Epithelial cell of proximal tubule (primary cell): ENCODE measurements at places on chromosomes 3 and 15. TPM values are rescaled to one million over a fixed set of nuclear protein-coding genes. Genes with fewer than 3 reads are reported as not detected.

DNA sequence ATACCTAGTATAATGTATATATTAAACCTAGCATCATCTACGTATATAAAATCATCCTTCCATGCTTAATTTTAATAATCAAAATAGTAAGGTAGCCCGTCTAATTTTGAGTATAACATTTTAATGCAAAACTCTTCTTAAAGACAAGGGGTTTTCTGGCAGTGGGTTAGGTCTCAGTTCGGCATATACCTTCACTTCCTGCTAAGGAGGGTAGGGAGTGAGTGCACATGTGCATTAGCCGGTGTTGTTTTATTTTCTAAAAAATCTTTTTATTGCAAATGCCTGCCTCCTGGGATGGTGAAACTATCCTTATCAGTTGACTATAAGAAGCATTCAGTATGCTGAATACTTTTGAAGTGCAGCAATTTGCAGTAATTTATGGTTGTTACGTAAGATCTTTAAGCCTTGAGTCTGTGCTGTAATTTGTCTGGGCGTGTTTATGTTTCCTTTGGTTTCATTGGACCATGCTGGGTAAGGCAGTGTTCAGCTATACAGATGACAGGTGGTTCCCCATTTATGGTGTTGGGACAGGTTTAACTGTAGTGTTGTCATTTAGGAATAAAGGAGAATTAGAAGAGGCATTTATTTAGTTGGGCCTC lies 11.7 kb downstream of the ARHGEF26 start:
- no peak for DNase-seq

TGM5 gene
- 0.06 TPM in 1 of 2 replicates, not detected in the other for total RNA-seq

- DNase-seq: no peak
Measured at GRCh38 chr15:70474471-70475406, 288.6 kb downstream of the UACA start.

RHOV gene
- total RNA-seq: 1.7 and 3.1 TPM in 2 replicates

DNA sequence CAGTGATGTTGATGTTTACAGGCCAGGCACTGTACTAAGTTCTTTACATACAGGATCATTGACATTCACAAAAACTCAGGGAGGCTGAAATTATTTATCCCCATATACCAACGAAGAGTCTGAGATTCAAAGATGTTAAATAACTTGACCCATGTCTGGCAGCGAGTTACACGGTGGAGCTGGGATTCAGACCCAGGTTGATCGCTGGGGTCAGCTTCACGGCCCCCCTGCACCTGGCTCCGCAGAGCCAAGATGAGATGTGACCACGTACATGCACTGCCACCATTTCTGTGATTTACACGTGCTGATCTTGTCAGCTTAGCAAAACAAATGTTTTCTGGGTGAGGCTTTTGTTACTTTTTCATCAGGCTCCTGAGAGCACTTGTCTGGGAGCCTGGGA lies 109.8 kb downstream of the EEFSEC start:
- DNase-seq: no peak

GRCh38 chr3:131082871-131083863 lies 56.5 kb downstream of the NEK11 start:
- no peak for DNase-seq

DNA sequence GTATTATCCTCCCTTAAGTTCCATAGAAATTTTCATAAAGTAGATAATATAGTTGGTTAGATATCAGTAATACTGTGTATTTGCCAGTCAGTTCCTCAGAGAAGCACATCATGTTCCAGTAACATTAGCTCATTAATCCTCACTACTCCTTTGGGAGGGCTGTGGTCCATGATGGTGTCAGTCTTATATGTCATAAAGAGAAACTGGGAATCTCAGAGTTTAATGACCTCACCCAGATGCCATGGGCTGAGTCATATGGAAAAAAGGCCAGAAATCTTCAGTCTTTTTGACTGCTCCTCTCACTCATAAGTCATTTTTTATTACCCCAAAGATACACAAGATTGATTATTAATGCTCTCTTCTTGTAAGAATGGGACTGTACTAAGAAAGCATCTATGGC lies 188.6 kb downstream of the CHL1 start:
- no peak for DNase-seq

DNA sequence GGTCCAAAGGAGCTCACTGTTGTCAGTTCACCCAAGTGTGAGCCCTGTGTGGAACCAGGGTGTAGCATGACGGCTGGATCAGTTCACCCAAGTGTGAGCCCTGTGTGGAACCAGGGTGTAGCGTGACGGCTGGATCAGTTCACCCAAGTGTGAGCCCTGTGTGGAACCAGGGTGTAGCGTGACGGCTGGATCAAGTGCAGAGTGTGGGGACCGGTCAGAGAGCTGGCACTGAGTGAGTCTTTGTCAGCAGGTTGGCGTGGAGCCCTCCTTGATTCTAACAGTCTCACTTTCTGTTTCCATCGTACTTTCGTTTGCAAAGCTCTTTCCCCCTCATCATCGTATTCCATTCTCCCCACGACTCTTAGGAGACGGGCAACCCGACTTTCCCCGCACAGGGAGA lies 57.9 kb upstream of the DLG1 start:
- DNase-seq: no peak

DNA sequence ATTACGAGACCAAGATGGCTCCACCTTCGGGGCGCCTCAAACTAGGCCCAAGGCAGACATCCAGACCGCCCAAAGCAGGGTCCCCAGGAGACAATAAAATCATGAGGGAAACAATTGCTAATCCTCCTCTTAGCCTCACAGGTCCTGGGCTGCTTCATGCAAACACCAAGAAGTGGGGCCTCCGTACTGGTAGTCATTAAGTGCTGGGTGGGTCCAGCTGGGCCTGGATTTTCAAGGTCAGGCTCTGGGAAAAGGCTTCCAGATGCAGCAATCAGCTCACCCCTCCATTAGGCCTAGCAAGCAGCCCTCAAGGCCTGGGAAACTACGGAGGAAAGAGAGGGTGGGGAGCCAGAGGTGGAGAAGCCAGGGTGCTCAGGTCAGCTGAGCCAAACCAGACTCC lies 634 bp downstream of the FBXL22 start:
- DNase-seq: no peak

SLC28A1 gene
- total RNA-seq: not detected in 2 replicates

GRCh38 chr3:139320551-139321309 lies 23.1 kb upstream of the MRPS22 start:
- DNase-seq: no peak

- no peak for DNase-seq
Measured at GRCh38 chr3:156619376-156619775, 55.0 kb upstream of the TIPARP start.

SCAMP5 gene
- total RNA-seq: 4.7 and 19.5 TPM in 2 replicates

DNA sequence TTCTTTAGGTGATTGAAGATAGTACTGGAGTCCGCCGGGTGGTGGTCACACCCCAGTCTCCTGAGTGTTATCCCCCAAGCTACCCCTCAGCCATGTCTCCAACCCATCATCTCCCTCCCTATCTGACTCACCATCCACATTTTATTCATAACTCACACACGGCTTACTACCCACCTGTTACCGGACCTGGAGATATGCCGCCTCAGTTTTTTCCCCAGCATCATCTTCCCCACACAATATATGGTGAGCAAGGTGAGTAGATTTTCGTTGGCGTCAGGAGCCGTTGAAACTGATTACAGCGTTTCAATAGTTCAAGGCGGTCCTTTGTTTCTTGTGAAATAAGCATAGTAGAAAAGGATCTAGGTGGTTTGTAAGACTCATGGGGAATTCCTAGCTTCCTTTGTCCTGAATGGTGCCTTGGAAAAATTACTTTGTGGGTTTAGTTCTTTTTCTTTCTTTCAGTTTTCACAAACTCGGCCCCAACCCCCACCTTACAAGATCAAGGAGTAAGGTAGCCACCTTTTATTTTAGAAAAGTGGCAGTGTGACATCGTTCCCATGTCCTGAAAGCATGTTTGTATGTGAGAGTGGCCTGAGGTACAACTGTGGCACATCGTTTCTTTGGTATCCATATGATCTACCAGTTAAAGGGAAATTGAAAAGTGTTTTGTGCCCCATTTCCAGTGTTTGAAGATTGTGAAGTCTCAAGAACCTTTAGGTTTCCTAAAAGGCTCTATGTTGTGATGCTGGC lies 200.6 kb downstream of the GHSR start:
- DNase-seq: no peak

LINGO1 gene
- 0.14 TPM in 1 of 2 replicates, not detected in the other for total RNA-seq

PLAAT1 gene
- 2.1 and 4.8 TPM in 2 replicates for total RNA-seq

TRIM42 gene
- not detected in 2 replicates for total RNA-seq

ACTRT3 gene
- total RNA-seq: 2.6 and 3.8 TPM in 2 replicates

C3orf20 gene
- total RNA-seq: not detected in 2 replicates

- DNase-seq: no peak
Measured at GRCh38 chr15:74541494-74542165, 610 bp downstream of the ARID3B start.

DNA sequence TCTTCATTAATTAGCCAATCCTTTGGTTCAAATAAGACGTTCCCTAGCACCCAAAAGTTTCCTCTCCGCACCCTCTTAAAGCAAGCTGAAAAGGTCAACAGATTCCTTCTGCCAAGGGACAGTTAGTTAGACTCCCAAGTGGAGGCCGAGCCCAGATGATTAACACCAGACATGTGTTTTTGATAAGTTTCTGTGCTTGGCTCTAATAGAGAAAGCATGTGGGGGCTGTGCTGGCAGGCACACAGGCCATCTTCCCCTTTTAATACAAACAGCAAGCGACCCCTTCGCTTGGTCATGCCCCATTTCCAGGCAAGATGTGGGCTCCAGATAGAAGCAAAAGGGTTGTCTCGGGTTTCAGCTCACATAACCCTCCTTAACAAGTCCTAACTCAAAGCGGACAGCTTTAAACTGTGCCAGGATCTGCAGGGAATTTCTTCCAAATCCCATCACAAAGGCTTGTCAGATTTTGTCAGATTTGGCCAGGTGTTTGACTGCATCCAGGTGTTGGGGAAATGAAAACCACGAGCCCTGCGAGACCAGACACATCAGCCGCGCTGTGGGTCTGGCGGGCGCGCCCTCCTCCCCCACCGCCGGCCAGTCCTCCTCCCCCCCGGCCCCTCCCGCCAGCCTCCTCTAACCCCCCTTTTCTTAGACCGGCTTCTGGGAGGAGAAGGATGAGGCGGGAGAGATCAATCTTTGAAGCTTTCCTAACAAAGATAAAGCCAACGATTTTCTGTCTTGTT lies 3.3 kb downstream of the HES1 start:
- no peak for DNase-seq

TPRG1 gene
- total RNA-seq: not detected in 2 replicates

DNA sequence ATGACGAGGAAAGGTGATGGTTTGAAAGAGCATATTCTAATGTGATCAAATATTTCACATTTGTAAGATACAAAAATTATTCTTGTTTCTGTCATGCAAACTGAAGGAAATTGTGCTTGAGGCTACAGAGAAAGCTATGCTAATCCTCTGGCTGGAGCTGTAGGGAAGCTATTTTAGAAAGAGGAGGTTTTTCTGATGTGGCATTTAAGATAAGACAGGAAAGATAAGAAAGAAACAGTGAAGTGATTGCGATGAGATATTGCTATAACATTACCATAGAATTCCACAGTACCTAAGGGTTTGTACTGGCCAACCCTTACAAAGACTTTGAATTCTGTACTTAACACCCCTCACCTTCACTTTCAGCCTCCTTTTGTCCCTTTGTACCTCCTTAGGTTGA lies 205.2 kb upstream of the LMCD1 start:
- no peak for DNase-seq

DNA sequence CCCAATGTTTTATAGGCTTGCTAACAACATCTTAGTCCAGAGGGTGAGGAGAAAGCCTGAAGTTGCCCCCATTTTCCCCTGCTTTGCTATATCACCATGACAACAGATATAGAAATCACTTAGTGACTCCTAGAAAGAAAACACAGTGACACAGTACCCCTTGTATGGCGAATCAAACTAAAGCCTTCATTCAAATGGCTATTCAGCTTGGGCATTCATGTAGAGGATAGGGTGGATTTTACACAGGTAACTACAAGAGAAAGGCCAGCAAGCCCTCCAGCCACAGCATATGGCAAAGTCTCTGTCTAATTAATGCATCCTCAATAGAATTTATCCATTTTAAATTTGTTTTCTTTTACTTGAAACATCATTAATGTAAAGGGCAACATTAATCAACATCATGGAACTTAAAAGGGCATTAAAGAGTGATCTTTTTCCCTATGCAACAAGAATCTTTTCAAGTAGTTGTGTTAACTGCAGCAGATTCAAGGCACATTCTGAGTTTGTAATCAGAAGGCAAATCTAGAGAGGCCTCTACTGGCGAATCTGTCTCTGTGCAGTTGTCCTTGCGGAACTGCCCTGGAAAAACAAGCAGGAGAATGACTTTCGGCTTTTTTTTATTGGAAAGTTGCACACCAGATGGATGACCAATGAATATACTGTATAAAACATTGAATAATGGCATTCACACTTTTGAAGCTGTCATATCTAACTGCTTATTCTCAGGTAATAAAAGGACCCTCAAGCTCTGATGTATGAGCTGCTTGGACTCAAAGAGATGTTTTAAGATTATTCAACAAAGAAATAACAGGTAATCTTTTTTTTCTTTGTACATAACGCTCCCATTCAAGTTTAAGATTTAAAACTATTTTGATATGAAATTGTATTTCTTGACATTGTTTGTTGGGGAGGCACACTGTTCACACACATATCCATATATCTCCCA lies 621.7 kb upstream of the AGTR1 start:
- peak; percentile 31 for DNase-seq

DNA sequence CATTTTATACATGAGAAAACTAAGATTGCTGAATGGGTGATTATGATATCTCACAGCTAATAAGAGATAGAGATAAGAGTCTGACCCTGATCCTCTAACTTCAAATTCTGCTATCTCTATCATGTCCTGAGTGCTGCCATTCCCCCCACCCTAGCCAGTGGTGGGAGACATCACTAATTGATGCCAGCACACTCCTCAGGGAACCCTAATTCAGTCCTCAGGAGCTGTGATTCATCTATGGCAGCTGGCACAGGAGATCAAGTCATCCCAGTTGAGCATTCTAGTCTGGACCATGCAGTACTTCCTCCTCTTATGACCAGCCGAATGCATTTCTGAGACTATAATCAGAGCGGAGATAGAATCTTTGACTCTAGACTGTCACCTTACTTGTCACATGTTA lies 71.9 kb downstream of the SYNM start:
- DNase-seq: no peak

DNA sequence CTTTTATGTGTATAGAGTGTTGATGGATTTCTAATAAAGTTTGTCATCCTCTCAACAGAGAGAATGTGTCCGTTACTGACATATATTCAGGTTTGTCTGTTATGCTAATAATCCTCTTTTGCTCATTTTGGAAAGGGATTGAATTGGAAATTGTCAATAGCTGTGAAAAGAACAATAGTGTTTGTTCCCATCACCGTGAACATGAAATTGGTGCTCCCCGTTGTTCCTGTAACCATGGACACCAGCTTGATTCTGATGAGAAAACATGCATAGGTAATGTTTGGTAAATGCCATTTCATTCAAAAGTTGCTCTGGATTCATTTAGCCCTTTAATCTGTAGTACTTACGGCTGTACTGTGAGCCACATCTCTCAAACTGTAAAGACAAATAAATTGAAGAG lies 707.0 kb upstream of the GOLIM4 start:
- DNase-seq: no peak

GRCh38 chr15:88631464-88632028 lies 7.3 kb upstream of the ISG20 start:
- no peak for DNase-seq

PPARG gene
- total RNA-seq: 14.7 and 31.4 TPM in 2 replicates

CFAP100 gene
- total RNA-seq: not detected in 2 replicates

GRCh38 chr3:160826408-160826807 lies 70.4 kb downstream of the PPM1L start:
- no peak for DNase-seq

GRCh38 chr15:41323611-41324010 lies 8.8 kb downstream of the OIP5 start:
- no peak for DNase-seq
